ENCODE measurements at places on chromosomes 4 and X.

DNA sequence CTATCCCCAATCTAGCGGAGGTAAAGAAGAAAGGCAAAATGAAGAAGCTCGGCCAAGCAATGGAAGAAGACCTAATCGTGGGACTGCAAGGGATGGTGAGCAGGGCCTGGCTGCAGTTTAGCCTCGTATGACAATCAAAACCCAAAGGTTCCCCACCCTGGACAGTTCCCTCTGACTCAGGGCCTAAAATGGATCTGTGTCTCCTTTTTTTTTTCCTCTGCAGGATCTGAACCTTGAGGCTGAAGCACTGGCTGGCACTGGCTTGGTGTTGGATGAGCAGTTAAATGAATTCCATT is 986 bp downstream of the HDAC6 start:
- DNase-seq, result no peak

DNA sequence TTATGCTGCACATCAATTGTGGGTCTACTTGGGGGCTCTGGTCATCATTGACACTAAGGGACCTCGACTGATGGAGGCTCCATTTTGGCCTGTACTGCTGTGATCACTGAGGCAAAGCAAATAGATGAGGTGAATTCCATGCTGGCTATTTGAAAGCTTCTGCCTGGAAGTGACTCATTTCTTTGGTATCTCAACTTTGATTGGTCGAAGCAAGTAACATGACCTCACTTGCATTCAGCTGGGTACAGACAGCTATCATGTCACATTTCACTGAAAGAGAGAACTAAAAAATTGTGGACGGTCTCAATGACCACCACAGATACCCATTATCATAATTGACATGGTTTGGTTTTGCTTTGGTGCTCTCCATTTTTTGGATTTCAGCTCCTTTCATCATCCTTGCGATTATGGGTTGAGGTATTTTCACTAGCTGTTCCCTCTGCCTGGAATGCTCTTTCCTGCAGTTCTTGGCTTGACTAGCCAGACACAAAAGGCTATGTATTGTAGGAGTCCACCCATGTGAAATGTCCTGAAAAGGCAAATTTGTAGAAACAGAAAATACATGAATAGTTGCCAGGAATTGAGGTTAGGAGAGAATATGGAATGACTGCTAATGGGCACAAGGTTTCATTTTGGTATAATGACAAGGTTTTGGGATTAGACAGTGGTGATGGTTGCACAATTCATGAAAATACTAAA is 369.2 kb upstream of the LCORL start:
- no peak for DNase-seq

GRCh38 chrX:134374294-134374693 is 85.7 kb upstream of the HPRT1 start:
- no peak for DNase-seq

- no peak for DNase-seq
These were observed 2.4 kb downstream of the CNKSR2 start for GRCh38 chrX:21376636-21377035.

GRCh38 chr4:94006932-94007331 is 178.4 kb downstream of the ATOH1 start:
- no peak for DNase-seq

DNA sequence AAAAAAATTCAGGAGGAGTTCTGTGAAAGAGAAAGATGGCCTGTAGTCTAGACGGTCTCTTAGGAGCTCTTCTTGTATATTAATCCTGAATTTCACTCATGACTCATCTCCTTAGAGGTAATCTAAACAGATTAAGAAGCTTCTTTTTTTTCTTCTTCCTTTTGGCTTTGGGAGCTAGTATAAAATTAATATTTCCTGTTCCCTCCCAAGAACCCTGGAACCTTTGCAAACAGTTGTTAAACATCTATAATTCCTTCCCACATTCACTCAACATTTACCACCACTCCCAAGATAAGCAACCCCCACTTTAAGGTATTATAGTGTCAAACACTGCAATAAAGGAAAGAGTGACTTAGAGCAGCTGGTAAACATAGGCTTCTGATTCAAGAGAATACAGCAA is 146.4 kb upstream of the EDNRA start:
- DNase-seq, result no peak
